ENCODE measurements at places on chromosomes 12 and 14.

DNA sequence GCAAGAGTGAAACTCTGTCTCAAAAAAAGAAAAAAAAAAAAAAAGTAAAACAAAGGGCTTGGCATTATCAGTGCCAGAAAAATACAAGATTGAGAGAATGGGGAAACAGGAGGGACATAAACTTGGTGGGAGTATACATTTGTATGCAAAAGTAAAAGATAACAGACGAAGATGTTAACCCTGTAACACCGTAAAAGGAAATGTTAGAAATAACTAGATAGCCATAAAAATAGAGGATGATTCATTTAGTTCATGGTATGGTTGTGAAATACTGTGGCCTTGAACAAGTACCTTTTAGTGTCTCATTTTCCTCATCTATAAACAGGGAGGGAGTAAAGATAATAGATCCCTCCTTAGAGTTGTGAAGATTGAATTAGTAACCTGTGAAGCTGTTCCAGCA lies 33.3 kb downstream of the ATP2A2 start:
- DNase-seq: no peak

DNA sequence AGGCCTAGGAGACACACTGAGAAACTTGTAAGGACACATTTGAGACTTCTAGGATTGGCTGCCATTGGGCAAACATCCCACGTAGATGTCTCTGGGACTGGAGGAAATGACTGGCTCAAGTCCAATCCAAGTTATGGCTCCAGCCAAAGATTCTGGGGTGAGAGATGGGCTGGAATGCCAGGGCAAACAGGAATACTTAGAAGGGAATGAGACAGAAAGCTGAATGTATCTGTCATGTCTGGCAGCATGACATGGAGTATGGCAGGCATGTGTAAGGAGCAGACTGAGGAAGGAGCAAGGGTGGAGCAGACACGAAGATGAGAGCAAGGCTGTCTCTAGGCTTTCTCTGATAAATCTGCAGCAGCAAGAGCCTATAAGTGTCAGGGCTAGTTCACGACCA lies 209.2 kb downstream of the PHLDA1 start:
- DNase-seq: no peak

DNA sequence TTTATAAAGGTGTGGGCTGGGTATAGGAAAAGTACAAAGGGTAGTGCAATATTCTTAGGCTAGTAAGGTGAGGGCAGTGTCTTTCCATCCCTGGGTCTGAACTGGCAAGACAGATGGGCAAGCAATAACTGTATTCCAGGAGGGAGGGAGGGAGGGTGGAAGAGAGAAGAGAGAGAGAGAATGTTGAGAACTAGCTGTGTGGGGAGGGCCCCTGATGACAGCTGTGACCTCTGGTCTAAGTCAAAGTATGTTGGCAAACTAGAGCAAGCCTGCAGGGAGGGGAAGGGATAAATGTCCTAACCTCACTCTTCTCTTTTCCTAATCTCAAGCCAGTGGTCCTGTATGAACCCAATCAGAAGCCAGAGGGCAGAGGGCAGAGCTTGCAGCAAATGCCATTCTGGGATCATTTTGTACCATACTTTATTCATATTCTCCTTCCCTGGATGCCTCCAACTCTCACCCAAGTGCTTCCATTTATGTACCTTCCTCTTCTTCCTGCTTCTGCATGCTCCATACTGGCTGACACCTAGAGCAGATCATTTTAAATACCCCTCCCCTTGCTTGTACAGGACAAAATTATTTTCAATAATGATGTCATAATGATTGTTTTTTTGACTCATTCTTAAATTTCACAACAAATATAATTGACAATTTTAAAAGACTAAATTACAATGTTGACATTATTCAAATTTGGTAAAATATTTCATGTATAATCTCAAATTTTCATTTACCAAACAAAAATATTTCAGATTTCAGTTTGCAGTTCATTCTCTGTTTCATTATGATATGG lies 75.9 kb downstream of the AKAP6 start:
- DNase-seq: no peak

GRCh38 chr14:50334211-50334610 lies 22.1 kb downstream of the DMAC2L start:
- no peak for DNase-seq

- DNase-seq: no peak
These were observed 54.3 kb upstream of the NPFF start for GRCh38 chr12:53561590-53561953.

DNA sequence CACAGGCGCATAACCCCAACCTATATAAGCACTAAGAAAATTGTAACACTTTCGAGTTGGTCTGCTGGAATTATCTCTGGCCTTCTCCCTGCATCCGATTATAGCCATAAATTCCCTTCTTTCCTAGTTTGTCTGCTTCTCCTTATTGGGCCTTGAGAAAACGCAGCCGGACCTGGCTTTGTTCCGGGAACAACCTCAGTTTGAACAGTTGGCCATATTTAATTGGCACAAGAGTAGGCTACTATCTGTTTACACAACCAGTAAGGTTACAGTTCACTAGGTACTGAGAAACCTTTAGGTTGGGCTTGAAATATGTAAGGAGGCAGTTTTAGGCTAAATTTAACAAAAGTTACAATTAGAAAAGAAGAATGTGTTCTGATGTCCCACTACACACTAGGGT lies 176.1 kb downstream of the IPO8 start:
- no peak for DNase-seq

- DNase-seq: no peak
These were observed 59.7 kb downstream of the SLC24A4 start for GRCh38 chr14:92382677-92383076.

GRCh38 chr12:130803702-130804101 lies 35.3 kb downstream of the STX2 start:
- no peak for DNase-seq

DNA sequence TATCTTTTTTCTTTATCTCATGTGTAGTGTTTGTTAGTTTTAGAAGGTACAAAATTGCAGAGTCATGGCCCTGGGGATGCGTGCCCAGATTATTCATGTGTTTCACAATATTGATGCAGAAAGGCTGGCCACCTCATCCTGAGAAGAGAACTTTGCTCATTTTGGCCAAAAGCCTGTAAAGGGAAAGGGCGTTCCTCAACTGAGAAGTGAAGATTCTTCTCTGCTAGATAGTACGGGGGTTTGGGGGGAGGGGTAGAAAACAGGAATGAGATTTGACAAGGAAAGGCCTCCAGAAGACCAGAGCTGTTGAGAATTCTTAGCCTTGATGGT lies 1.7 kb downstream of the MGST1 start:
- no peak for DNase-seq

- peak; percentile 44 for DNase-seq
These were observed 754 bp downstream of the ZNF605 start for GRCh38 chr12:132955094-132956010.

DNA sequence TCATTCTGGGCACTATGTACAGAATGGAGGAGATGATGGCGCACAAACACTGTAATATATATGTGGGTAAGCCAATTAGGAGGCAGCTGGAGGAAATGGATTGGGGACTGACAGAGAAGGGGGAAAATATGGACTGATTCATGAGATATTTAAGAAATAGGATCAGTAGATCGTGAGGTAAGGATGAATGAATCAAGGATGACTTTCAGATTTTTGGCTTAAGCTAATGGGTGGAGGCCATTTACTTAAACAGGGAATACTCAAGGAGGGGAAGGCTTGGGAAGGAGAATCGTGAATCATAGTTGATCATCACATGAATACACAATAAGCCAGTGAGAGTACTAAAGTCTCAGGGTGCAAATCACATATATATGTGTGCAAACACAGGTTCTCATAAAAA lies 11.2 kb upstream of the GNPNAT1 start:
- no peak for DNase-seq

DNA sequence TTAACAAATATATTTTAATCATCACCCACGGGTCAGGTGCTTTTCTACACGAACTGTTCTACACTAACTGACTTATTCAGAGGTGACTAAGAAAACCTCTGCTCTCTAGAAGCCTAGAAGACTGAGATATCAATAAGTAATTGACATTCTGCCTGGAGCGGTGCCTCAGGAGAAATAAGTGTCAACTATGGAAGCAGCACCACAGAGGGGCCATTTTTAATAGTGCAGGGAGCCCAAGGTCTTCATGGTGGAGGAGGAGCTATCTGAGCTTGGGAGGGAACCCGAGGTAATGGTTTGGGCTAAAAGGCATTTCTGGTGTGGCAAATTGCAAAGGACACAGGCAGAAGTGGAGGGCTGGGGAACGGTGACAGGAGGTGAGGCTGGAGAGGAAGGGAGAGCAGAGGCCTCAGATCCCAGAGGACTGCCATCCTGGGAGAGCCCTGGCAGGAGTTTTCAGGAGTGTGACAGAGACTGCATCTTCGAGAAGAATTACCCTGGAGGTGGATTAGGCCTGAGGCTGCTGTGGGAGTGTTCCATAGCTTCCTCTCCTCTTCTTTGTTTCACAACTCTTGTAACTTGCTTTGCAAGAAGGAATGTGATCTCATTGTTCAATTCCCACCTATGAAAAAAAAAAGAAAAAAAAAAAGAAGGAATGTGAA lies 123.1 kb downstream of the NPAS3 start:
- no peak for DNase-seq

GRCh38 chr12:89883630-89884389 lies 175.2 kb upstream of the ATP2B1 start:
- DNase-seq: no peak

DNA sequence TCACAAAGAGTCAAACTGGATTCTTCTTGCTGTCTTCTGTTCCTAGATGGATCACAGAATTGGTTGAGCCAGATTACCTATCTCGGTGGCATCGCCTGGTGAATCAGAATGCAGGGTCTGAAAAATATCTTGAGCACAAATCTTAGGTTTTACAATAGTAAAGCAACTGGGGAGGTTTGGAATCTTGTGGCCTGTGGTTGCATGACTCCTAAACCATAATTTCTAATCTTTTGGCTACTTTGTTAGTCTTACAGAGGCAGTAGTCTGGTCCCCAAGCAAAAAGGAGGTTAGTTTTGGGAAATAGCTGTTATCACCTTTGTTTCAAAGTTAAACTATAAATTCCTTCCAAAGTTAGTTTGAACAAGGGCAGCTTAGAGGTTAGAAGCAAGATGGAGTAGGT lies 1488.5 kb upstream of the FLRT2 start:
- DNase-seq: no peak

- no peak for DNase-seq
These were observed 237.1 kb downstream of the GPHN start for GRCh38 chr14:66745078-66745477.

DNA sequence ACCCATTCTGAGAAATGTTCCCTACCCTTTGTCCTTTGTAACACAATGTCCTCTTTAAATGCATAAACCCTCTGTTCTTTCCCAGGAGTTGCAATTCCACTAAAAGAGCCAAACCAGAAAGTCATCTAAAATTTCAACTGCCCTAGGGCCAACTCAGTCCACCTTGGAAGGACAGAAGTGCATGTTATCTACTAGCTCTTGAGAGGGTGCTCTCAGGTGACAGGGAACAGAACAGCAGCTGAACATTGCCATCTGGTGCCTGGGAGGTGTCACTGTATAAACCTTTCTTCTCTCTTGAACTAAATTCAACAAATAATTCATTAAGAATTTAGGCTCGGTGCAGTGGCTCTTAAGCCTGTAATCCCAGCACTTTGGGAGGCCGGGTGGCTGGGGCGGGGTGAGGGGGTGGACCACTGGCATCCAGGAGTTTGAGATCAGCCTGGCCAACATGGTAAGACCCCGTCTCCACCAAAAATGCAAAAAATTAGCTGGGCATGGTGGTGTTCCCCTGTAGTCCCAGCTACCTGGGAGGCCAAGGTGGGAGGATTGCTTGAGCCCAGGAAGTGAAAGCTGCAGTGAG lies 10.3 kb upstream of the FERMT2 start:
- DNase-seq: peak; percentile 65

- DNase-seq: peak; percentile 7
These were observed 46.9 kb downstream of the CYP46A1 start for GRCh38 chr14:99730876-99731546.

- DNase-seq: no peak
These were observed 2.7 kb upstream of the NFKBIA start for GRCh38 chr14:35407306-35407630.

- DNase-seq: no peak
These were observed 30.2 kb downstream of the ACTN1 start for GRCh38 chr14:68948686-68949600.

DNA sequence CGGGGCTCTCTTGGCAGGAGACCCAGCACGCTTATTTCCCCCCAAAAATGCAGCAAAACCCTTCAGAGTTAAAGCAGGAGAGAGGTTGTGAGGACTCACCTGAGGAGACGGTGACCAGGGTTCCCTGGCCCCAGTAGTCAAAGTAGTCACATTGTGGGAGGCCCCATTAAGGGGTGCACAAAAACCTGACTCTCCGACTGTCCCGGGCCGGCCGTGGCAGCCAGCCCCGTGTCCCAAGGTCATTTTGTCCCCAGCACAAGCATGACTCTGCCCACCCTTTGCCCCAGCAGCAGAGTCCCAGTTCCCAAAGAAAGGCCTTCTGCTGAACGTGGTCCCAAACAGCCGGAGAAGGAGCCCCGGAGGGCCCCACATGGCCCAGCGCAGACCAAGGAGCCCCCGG lies 337.7 kb downstream of the TMEM121 start:
- DNase-seq: peak; percentile 6

DNA sequence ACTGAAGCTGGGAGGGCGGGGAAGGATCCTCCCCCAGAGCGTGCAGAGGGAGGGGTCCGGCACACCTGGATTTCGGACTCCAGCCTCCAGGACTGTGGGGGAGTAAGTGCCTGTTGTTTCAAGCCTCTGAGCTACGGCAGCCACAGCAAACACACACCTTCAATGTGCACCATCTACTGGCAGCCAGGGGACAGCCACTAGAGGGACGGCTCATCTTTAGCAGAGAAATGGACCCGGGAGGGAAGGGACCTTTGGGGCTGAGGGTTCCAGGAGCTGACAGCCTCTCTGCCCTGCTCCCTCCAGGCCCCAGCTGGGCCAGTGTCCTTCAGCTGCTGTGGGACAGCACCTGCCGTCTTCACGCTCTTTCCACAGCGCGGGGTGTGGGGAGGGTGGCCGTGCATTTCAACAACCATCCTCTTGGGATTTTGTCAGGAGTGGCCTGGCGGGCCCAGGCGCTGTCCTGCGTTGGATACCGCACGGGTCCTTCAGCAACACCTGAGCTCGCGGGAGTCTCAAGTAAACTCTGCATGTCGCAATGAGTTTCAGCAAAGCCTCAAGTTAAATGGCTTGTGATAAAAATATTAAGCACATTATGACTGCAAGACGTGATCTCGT lies 209.2 kb upstream of the C14orf180 start:
- DNase-seq: no peak

All from activated CD4-positive, alpha-beta memory T cell treated with anti-CD3 and anti-CD28 coated beads for 36 hours (primary cell).